Stimulated activated CD4-positive, alpha-beta T cell treated with anti-CD3 and anti-CD28 coated beads, Interleukin-12 subunit alpha, Interleukin-12 subunit beta, amount 100 ng/mL, for 48 hours (primary cell): ENCODE measurements at places on chromosomes 7 and 10.

GRCh38 chr7:5510426-5511045, 86.9 kb upstream of the TNRC18 start:
- DNase-seq = no peak

- no peak for DNase-seq
These were observed 825 bp downstream of the TMEM176A start for GRCh38 chr7:150801242-150801945.

- DNase-seq = no peak
These were observed 184.7 kb upstream of the PCDH15 start for GRCh38 chr10:54985732-54986131.

GRCh38 chr7:47614450-47614849, 32.5 kb upstream of the TNS3 start:
- DNase-seq = no peak

GRCh38 chr7:55073976-55074528, 55.2 kb downstream of the EGFR start:
- DNase-seq = no peak

DNA sequence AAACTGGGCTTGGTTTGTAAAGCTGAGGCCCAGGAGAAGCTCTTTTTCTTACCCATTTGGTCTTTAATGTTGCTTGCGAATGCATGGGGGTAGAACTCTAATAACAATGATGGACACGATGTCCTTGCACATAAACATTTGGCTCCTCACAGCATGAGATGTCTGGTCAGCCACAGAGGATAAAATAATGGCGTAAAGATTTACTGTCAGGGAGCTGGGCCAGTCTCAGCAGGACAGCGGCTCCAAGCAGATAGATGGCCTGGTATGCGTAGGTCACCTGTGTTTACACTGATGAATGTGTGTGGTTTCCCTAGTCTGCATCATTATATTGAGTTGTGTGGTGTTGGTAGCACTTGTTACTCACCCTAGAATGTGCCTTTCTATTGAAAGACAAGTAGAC, 537.4 kb downstream of the CNTNAP2 start:
- DNase-seq = no peak

DNA sequence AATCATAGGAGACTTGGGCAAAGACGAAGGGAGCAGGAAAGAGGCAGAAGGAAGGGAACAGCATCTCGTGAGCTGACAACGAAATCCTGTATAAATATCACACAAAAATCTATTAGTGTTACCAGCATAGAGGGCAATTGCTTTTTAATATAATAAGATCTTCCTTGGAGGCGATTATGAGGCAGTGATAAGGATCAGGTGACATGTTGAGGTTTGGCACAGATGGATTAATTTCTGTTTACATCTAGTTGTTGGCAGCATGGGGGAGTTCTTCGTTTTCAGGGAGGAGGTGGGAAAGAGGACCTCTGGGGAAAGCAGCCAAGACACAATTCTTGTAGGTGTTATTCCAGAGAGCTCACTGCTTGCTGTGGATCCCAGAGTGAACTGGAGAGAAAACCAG, 163.8 kb downstream of the PLXNA4 start:
- no peak for DNase-seq

- no peak for DNase-seq
These were observed 1.9 kb upstream of the TCF7L2 start for GRCh38 chr10:112948196-112948595.

- DNase-seq = peak; percentile 60
These were observed at the start of gene AKR1E2 for GRCh38 chr10:4825868-4826791. Gene AKR1E2 (plus strand): TSS chr10:4826207. CDS start chr10:4826325, 118 bp downstream.
